ENCODE measurements at places on chromosomes 6 and 20.

GRCh38 chr6:89604653-89605052 lies 33.9 kb downstream of the LYRM2 start:
- no peak for DNase-seq

DNA sequence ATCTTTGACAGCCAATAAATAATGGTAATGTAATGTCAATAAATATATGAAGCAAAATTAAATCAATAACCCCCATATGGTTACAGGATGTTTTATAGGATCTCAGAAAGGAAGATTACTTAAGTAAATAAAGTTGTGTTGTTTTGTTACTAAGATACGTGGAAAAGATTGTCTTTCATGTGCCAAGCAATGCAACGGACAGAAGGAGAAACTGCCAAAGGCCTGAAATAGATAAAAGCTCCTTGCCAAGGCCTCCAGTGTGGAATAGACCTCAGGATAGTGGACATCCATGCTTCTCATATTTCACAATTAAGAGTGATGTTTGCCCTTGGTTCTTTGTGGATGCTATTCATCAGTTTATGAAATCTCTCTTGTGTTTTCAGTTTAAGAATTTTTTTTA lies 16.4 kb upstream of the FNDC1 start:
- DNase-seq: no peak

GRCh38 chr20:46022411-46023147 lies 6.4 kb upstream of the SLC12A5 start:
- peak; percentile 68 for DNase-seq

- DNase-seq: no peak
These were observed 34.3 kb downstream of the SRC start for GRCh38 chr20:37379967-37380828.

- DNase-seq: no peak
These were observed 119.9 kb downstream of the UST start for GRCh38 chr6:148866657-148867268.

GRCh38 chr6:115004982-115005381 lies 662.2 kb upstream of the HS3ST5 start:
- no peak for DNase-seq

- DNase-seq: no peak
These were observed 127.9 kb upstream of the NXT1 start for GRCh38 chr20:23222531-23223200.

- no peak for DNase-seq
These were observed 8.5 kb downstream of the GRIK2 start for GRCh38 chr6:101401792-101402621.

DNA sequence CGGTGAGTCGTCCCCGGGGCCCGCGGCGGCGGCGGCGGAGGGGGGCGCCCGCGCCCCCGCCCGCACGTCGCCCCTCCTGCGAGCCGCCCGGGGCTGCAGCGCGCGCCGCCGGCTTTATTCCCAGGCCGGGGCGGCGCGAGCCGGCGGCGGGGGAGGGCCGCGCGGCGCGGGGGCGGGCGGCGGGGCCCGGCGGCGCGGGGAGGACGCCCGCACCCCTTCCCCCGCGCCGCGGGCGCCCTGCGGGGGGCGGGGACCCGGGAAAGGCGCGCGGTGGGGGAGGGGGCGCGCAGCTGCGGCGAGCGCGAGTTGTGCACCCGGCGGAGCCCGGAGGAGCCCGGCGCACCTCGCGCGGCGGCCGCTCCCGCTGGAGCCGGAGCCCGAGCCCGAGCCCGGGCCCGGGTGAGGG lies 646 bp downstream of the HMGA1 start:
- DNase-seq: peak; percentile 55

DNA sequence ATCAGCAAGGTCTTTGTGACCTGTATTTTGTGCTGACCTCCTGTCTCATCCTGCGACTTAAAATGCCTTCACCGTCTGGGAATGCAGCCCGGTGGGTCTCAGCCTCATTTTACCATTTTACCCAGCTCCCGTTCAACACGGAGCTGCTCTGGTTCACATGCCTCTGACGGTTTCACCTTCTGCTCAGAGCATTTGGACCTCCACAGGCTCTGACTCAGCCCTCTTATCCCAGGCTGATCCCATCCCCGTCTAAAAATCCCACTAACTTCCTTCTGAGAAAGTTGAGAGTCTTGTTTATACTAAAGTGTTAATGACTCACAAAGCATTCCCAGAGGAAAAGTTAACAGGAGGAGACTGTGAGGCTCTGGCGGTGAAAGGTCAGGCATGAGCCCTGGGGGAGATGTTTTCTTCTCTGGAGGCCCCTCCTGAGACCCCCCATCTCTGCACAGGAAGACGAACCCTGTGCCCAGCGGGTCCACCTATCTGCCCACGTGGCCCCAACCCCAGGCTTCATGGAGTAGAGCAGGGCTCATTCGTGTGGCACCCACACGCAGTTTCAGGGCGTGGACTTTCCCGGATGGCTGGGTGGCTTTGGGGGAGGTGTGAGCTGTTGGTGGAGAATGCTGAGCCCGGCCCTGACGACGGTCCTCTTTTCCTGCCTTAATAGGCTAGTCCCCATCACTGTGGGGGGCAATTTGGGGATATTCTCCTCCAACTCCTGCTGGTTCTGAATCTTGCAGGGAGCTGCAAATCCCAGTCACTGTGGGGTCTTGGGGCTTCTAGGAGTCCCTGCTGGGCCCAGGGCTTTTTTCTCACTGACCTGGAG lies 3.3 kb upstream of the BIRC7 start:
- no peak for DNase-seq

DNA sequence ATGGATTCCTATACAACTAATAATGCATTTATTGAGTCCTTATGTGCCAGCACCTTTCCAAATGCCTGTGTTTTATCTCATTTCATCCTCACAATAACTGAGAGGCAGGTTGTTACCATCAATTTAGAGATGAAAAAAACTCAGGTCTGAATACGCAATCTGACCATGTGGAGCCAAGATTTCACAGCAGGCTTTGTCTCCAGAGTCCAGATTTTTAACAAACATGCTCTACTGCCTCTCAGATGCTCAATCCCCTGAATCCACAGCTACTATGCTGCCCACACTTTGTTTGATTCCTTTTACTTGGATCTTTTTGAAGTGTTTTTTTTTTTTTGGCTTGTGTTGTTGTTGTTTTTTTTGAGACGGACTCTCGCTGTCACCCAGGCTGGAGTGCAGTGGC lies 46.8 kb downstream of the B4GALT5 start:
- DNase-seq: no peak

DNA sequence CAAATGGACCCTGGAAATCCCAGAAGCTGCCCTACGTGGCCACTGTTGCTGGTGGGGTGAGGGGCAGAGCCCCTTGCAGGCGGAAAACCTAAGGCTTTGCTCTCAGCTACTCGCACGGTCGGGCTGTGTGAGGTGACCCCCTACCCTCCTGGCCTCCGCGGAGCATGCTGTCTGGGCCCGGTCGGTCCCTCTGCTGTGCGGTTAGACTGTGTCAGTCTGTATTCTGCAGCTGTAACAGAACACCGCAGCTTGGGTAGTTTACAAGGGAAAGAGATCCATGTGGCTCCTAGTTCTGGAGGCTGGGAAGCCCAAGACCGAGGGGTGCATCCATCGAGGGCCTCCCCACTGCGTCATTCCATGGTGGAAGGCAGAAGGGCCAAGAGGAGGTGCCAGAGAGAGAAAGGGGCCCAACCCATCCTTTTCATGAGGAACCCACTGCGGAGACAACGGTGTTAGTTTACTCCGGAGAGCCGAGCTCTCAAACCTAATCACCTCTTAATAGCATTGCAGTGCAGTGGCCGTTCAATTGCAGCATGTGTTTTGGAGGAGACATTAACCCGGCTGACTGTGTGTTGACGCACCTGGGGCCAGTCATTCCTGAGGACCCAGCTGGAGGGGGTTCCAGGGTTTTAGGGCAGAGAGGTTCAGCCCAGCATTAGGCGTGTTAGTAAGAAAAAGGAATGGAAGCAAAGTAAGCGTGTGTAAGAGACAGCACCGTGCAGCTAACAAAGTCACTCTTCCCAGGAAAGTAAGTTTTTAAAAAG lies 18.3 kb downstream of the COL9A3 start:
- DNase-seq: no peak

GRCh38 chr6:137000825-137001224 lies 43.9 kb downstream of the IL20RA start:
- DNase-seq: no peak

DNA sequence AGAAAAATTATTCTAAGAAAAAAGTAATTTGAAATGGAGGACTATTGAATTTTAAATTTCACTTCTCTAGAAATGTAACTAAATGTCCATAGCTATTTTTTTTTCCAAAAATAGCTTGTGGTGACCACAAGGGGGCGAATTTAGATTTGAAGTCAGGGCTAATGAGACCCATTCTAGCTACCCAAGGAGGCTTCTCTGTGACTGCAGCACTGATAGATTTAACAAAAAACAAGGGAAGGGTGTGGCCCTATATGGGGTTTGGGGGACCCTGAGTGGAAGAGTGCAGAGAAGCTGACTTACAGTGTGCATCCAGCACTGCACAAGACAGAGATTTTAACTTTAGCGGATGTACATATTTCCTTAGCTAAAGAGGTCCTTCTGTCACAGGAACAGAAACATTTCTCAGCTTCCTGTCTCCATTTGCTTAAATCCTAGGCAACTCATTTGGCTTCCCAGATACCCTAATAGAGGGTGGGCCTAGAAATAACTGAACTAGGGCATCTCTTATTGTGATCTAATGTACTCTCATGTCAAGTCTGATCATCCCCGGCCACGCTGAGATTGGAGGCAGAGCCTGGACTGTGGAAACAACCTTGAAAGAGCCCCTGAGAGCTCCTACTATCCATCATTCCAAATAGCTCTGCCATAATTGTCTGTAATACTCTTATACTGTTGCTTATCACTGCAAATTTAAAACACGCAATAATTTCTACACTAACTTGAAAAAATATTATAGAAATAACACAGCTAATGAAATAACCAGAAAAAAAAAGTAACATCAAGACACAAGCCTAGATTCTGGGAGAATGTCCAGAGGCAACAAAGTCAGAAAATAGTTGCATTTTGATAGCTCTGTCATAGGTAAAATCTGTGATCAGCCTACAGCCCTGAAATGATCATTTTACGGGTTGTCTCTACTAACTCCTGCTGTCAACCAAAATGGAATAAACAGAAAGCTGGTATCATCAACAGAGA lies 93.6 kb downstream of the SNAP91 start:
- DNase-seq: peak; percentile 3

DNA sequence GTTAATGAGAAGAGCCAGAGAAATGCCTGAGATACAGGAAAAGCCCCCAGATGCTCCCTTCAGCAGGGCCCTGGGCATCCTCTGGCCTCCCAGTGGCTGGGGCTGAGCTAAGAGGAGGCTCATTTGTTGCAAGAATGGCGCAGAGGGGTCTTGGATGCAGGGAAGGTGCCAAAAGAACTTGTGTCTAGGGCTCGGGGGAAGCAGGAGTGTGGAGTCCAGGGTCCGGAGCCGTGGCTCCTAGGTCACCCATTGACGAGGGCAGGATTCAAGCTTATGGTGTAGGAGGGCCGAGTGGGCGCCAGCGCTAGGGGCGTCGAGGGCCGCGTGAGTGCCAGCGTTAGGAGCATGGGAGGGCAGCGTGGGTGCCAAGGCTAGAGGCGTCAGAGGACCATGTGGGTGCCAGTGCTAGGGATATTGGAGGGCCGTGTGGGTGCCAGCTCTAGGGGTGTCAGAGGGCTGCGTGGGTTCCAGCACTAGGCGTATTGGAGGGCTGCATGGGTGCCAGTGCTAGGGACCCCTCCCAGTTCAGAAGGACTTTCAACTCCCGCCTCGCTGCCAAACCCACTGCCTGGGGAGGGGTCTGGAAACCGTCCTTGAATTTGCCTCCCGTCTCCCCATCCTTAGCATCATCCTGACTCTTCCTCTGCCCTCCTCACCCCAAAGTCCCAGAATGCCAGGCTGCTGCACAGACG lies 250.5 kb upstream of the AFDN start:
- DNase-seq: no peak

DNA sequence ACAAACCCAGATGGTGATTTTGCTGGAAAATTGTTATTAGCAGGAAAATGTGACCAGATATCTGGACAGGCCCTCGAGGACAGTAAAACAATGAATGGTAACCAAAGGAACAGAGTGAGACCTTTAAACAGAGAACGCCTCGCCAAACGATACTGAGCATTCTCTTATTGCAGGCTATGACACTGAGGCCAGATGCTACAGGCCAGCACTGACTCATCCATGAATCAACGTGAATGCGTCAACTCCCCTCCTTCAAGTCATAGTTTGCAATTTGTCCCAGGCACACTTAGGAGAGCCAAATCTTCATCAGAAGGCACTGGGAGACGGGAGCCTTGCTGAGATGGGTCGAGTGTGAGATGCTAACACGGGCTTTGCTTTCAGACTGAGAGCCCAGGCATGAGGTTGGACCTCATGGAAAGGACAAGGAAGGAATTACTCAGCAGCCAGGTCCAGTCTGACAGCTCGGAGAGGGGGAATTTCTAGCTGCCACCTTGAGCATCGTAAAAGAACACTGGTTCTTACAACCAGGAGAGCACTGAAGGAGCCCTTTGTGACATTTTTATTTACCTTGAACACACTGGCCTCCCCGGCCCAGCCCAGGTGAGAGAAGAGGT lies 60.7 kb downstream of the BMP7 start:
- no peak for DNase-seq

- DNase-seq: no peak
These were observed 63.6 kb downstream of the SLC23A2 start for GRCh38 chr20:4937407-4938319.

DNA sequence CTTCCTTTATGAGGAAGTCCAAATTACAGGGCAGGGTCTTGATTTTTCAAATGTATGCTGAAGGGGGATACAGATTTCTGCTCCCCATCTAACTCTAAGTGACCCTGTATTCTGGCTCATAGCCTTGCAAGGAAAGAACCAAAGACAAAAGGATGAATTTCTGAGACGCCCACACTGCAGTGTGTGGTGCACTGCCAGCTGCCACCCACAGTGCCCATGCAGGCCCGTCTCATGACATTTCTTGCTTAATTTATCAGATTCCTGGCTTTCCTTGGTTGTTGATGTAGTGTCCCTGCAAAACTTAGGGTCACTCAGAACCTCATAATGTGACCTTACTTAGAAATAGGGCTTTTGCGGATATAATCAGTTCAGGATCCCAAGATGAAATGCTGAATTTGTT lies 68.0 kb downstream of the CBLN4 start:
- no peak for DNase-seq

GRCh38 chr6:125821825-125822281 lies 31.1 kb downstream of the NCOA7 start:
- no peak for DNase-seq

DNA sequence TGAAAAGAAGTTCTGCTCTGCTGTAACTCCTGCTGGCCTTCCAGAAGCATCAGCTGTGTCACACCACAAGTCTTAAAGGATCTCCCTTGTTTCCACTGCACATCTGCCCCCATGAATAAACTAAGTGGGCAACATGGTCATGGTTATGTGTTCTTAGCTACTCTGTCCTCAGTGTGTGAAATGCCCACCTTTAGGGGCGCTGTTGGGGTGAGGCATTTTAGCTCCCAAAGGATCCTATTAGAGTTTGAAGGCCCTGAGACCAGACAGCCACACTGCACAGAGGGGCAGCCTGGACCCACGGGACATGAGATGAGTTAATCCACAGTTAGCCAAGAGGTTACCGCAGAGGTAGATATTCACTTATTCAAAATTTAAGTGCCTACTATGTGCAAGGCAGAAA lies 294.3 kb upstream of the QKI start:
- DNase-seq: no peak

GRCh38 chr6:114955363-114955762 lies 612.5 kb upstream of the HS3ST5 start:
- DNase-seq: no peak

- no peak for DNase-seq
These were observed 115.6 kb upstream of the HCRTR2 start for GRCh38 chr6:55058682-55059081.
